ENCODE measurements at places on chromosomes 12 and 14.

DNA sequence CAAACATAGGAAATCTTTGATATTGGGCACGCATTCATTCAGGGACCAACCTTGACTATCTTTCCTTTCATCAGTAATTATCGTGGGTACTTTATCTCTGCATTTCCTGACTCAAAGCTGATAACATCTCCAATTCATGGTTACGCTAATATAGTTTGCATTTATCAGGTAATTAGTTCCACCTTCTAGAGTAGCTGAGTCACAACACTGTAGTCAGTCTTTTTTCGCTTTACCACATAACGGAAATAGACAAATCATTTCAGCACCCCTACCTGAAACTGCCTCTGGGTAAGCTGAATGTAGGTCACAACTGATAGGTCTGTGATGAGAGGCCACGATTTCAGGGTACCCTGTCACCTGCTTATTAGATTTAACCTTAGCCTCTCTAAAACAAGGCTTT lies 36.7 kb upstream of the IL22 start:
- DNase-seq, result no peak

- no peak for DNase-seq
Measured at GRCh38 chr12:75812271-75813018, 219.1 kb downstream of the PHLDA1 start.

DNA sequence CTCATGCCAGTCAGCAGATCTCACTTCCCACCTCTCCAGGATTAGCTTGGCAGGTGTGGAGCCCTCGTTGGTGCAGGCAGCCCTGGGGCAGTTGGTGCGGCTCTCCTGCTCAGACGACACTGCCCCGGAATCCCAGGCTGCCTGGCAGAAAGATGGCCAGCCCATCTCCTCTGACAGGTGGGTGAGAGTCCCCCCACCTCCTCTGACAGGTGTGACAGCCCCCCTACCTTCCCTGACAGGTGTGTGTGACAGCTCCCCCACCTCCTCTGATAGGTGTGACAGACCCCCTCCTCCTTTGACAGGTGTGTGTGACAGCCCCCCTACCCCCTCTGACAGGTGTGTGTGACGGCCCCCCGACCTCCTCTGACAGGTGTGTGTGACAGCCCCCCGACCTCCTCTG lies 26.3 kb downstream of the PAPLN start:
- no peak for DNase-seq

DNA sequence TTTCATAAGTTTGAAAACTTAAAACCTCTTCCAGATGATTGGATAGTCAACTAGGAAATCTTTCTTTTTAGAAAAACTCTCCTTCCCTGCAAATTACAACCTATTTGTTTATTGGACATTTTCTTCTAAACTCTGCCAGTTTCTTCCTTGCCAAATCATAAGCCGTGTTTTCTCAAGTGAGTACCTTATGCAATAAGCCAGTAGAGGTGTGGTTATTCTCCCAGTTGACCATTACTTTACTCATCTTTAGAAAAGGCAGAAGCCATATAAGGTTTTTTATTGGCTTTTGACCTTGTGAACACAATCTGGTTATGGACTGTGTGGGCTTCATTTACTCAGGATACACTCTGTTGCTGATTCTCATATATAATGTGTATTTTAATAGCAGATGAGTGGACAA lies 14.6 kb downstream of the ACTR6 start:
- no peak for DNase-seq

DNA sequence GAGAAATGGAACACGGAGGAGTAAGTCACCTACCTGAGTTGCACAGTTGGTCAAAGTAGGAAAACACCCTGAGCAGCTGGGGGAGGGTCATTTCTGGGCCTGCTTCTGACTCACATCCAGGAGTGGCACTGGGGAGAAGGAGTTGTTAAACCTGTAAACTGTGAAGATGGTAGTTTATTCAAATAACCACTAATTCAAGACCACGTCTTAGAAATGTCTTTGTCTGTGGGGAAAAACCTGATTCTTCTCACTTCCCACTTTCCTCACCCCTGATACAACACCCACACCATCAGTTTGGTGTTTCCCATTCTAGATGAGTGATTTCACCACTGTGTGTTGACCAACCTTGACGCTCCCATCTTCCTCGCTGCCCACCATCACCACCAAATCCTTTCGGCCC lies 207.1 kb downstream of the ANO4 start:
- no peak for DNase-seq

All from stimulated activated CD4-positive, alpha-beta T cell treated with anti-CD3 and anti-CD28 coated beads, Interleukin-1b, Interleukin-23, amount 100 ng/mL, for 1 hour (primary cell).